ENCODE measurements at places on chromosomes 2 and 18.

GRCh38 chr2:94999431-94999883 lies 26.1 kb upstream of the MAL start:
- DNase-seq: no peak

- DNase-seq: no peak
Measured at GRCh38 chr2:161419638-161420190, 3.6 kb downstream of the TBR1 start.

DNA sequence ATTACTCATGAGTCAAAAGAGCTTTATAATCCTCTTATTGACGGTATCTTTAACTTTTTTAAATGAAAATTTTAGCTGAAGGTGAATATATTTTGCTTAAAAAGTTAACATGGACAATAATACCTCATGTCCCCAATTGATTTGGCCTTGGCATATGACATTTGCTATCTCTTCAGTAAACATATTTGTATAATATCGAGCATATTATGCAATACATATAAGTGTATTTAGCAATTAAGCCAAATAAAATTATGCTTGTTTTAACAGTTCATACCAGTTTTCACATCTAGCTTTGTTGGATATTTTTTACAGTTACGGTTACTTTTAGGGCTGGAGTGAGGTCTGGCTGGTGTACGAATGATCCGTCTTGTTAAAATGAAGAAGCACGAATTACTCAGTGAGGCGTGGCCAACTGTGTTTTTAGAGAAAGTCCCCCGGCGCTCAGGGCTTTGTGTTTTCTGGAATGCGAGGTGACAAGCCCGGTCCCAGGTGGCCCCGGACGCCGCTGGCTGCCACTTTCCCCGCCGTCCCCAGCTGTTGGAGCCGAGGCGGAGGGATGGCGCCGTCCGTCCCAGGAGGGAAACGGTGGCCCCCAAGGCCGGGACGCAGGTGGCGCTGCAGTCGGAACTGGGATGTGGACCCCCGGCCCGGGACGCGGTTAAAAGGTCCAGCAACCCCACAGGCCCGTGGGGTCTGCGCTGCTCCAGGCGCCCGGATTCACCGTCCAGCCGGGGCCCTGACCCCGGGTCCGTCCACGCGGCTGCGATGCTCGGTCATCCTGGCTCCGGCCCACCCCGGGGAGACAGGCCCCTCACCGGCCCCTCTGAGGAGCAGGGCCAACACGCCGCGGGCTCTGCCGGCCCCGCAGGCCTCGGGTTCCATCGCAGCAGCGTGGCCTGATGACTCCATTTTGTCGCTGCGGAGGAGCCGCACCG lies 41.3 kb downstream of the TMEM18 start:
- DNase-seq: no peak

DNA sequence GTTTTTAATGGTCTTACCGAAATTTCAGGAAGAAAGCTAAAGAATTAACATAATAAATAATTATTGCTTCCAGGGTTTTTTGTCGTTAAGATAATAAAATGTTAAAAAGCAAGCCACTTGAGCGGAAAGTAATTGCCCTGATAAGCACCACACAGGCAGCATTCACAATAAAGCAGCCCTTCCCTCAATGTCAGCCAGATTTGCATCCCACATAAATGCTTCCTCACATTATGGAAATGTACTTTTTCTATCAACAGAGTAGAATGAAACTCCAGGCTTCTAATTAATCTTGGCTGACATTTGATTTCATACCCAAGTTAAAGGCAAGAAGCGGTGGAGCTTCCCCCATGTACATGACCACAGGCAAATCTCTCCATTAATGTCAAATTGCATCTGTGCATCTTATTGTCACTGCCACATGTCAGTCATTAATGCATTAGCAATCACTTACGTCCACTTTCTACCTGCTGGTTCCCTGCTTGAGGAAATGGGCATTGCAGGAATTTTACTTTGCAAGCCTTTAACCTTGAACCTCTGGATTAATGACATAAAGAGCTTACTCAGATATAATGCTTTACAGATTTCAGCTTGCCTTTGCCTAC lies 26.2 kb downstream of the PTPRM start:
- no peak for DNase-seq

DNA sequence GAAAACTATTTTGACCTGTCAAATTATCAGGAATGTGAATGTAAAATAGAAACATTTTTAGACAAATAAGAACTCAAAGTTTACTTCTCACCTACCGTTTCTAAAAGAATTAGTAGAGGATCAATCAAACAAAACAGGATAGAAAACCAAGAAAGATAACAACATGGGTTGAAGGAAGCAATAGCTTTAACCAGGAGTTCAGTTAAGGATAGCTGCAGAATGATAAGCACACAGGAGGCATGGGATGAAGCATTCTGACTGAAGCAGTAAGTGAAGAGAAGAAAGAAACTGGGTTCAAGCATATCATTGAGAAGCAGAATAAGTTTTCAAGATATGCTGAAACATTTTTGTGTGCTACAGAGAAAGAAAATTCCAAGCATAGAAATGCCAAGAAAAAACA lies 52.3 kb downstream of the TWSG1 start:
- DNase-seq: no peak

GRCh38 chr2:157415591-157416101 lies 28.2 kb downstream of the CYTIP start:
- DNase-seq: no peak

- DNase-seq: no peak
Measured at GRCh38 chr2:33126958-33127357, 180.2 kb downstream of the LTBP1 start.

GRCh38 chr2:167294776-167295140 lies 406.5 kb downstream of the XIRP2 start:
- DNase-seq: no peak

GRCh38 chr2:166184789-166185188 lies 57.0 kb upstream of the SCN1A start:
- no peak for DNase-seq

DNA sequence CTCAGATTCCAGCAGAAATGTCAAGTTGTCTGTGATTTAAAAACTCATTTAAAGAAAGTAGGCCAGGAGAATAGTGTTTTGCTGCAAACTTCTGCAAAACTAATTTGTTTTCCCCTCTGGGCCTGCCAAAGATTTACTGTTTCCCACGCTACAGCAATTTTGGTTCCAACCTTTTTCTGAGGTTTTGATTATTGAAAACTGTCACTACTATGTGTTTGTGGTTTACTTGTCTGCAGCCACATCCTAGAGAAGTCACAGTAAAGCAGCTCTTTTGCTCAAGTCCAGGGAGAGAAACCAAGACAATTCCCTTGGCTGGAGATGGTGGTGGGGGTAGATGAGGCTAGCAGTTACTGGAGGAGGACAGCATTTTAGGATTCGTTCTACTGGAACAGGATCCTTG lies 12.8 kb downstream of the IL1R2 start:
- DNase-seq: no peak
